ENCODE measurements at places on chromosomes 7 and 10.

DNA sequence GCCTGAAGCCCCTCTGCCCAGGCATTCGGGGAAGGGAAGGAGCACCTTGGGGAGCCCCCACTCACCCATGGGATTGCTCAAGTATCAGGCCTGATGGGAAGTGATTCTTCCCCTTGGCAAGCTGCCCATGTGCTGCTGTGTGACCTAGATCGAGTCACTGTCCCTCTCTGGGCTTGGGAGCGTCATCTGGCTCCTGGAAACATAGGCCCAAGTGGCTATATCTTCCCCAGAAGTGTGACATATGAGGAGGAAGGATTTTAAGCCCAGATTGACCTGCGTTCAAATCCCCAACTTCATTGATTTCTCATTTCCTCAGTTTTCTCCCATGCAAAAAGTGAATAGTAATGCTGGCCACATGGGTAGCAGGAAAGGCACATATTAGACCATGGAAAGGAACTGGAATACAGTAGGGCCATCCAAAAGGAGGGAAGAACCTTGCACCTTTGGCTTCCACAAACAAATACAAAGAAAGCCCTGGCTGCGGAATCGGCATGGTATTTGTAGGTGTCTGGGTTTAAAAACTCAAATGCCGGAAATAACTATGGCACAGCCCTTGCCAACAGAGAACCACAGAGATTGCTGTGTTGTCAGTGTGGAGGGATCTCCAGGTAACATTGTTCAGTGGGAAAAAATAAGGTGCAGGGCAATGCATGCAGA, 169.5 kb upstream of the ZMIZ1 start:
- no peak for DNase-seq

DNA sequence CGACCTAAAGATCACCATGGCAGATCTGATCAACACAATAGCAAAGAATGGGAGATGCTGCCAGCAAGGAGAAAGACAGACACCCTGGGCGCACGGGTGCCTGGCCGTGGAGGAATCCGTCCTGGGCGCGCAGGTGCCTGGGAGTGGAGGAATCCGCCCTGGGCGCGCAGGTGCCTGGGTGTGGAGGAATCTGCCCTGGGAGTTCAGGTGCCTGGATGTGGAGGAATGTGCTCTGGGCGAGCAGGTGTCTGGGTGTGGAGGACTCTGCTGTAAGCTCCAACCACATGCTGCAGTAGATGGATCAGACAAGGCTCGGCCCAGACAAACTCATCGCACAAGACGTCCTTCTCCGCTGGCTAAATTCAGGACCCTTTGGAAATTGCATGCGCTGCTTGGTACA, 346.3 kb upstream of the ADARB2 start:
- no peak for DNase-seq

GRCh38 chr7:48139459-48139858, 31.8 kb upstream of the ABCA13 start:
- DNase-seq: peak; percentile 41

GRCh38 chr10:133238466-133238804, 780 bp downstream of the VENTX start:
- DNase-seq: no peak

GRCh38 chr10:7107285-7107684, 303.5 kb downstream of the SFMBT2 start:
- DNase-seq: no peak

DNA sequence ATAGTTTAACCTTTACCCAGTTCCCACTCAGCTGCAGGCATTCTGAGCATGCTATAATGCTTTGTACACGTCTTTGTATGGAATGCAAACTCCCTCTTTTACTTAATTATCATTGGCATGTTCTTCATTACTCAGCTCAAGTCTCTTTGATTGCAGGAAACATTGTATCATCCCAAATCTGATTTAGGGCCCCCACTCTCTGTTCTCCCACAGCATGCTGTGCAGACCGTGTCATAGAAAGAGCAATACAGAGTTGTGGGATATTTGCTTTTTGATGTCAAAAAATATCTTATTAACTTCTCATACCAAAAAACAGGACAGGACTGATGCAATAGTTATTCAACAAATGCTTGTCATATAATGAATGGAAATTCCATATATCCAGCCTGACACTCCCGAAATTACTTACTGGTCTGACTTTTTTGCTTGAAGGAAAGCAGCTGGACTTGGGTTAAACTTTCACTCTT, 1081.5 kb upstream of the C7orf33 start:
- no peak for DNase-seq

GRCh38 chr7:51180092-51180491, 136.5 kb downstream of the COBL start:
- no peak for DNase-seq

GRCh38 chr10:119867317-119867716, 5.3 kb downstream of the MCMBP start:
- no peak for DNase-seq

DNA sequence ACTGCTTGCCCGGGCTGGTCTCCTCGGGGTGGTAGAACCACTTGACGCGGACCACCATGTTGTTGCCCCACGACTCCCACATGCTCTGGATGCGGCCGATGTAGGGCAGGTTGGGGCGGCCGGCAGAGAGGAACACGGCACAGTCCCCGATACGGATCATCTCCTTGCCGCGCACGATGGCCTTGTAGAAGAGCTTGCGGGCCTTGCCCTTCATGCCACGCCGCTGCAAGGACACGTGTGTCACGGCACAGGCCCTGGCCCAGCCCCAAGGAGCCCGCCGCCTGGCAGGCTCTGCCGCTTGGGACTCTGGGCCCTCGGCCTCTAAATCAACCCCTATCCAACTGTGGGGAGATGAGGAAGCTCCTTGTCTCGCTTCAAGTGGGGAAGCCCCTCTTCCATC, 26.4 kb downstream of the SLC29A4 start:
- DNase-seq: no peak

DNA sequence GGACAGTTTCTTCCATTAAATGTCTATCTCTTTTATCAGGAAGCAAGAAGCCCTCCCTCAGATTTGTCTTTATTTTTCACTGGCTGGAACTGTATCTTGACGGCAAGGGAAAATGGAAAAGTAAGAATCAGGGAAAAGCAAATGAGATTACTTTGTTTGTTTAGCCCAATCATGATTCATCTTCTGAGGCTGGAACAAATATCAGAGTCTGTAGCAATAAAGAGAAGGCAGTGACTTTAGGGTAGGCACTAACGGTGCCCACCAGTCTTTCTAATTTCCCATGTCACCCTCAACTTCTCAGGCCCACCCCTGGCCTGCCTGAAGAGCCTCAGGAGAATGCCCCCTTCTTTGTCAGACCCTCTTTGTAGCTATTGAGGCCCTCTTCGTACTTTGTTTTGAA, 36.3 kb upstream of the GOLGA7B start:
- no peak for DNase-seq

GRCh38 chr10:75466886-75467285, 35.5 kb downstream of the LRMDA start:
- DNase-seq: no peak

DNA sequence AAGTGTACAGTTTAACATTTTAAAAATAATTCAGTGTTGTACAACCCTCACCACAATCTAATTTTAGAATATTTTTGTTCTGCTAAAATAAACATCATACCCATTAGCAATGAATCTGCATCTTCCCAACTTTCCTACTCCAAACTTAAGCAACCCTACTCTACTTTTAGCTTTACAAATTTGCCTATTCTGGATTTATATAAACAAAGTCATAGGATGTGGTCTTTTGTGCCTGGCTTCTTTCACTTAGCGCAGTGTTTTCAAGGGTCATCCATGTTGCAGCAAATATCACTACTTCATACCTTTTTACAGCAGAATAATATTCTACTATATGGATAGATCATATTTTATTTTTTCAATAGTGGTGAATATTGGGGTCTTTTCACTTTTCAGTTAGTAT, 18.9 kb downstream of the CALML3 start:
- DNase-seq: no peak

DNA sequence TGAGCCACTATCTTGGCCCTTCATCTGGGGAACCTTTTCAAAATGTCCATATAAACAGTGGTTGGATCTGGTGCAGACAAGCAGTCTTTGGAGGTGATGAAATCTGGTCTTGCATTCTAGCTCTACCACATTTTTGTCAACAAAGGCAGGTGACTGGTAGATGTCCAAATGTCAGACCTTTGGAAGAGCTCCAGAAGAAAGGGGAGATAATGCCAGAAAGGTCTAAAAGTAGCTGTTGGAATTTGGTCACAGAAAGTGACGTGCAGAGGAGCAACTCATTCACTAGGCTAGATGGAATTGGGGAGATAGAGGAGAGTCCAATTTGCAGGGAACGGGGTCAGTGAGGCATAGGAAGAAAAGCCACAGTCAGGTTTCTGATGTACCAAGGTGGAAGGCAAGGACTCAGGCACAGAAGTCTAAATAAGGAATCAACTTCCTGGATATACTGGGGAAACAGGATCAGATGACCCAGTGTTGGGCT, 36.4 kb upstream of the WAC start:
- DNase-seq: no peak

Measured in dermis microvascular lymphatic vessel endothelial cell (primary cell).